HuH-7 (cell line): ENCODE measurements at places on chromosomes 5 and 9.

- DNase-seq: no peak
These were observed 18.5 kb downstream of the DDX31 start for GRCh38 chr9:132651259-132651658.

- no peak for DNase-seq
These were observed 39.0 kb upstream of the LHX2 start for GRCh38 chr9:123972618-123973017.

GRCh38 chr5:82329393-82329792 is 51.2 kb upstream of the RPS23 start:
- DNase-seq: no peak

DNA sequence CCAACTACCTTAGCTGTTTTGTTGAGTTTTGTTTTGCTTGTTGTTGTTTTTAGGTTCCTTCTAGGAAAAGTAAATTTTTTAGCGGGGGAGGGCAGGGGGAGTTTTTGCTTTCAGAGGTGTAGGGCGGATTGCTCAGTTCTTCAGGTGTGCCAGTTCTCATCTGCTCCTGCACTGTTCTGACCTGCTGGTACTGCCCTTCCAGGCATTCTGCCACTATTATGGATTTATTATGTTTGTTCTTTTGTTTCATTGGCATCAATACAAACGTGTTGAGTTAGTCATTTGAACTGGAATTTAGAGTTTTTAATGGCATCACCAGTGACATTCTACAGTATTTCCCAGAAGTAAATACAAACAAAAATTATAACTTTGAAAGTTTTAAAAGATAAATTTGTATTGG is 26.0 kb downstream of the ERCC6L2 start:
- DNase-seq: no peak

DNA sequence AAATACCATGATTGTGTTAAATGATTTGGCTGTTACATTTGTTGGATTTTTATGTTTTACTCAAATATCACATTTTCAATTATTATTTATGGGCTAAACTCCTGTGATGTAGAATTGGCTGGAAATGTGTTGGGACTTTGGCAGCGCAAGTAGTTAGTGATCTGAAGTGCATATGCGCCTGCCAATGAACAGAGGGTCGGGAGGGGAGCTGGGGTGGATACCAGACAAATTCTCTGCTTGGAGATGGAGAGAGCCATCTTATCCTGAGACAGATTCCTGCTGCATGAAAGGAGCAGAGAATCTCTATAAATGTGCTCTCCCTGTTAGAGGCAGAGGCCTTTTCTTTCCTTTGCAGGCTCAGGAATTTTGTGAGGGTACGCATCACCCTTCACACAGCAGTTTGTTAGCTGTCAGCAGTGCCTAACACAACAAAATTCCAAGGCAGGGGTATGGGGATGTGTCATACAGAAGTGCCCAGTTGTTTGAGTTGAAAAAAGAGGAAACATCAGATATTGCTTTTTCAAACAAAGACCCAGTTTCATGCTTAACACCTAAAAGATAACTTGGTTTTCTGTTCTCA is 489.1 kb downstream of the CSNK1G3 start:
- DNase-seq: no peak

DNA sequence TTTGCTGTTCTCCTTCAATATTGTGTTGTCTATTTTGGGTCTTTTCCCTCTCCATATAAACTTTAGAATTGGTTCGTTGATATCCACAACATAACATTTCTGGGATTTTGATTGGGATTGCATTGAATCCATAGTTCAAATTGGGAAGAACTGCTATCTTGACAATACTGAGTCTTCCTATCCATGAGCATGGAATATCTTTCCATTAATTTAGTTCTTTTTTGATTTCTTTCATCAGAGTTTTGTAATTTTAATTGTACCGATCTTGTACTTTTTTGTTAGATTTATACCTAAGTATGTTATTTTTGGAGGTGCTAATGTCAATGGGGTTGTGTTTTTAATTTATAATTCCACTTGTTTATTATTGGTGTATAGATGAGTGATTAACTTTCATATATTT is 135.1 kb downstream of the NR3C1 start:
- DNase-seq: no peak

DNA sequence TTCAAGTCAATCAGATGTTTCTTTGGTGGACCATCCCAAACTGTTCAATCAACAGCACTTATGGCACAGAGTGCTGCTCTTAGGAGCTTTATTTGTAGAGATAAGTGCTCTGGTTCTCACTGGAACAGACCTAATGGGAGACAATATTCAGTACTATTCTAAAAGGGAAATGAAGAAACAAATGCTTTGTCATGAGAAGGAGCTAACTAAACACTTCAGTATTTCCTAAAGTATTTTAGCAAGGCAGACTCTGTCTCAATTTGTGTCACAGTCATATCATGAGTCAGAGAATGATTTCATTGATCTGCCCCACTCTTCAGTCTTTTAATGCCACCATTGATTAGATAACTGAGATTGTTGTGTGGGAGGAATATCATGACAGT is 175.3 kb downstream of the SLF1 start:
- DNase-seq: no peak

- no peak for DNase-seq
These were observed 5.6 kb downstream of the TLE1 start for GRCh38 chr9:81683704-81684103.

GRCh38 chr5:15431923-15432322 is 68.1 kb upstream of the FBXL7 start:
- DNase-seq: no peak

GRCh38 chr5:91484662-91485061 is 101.5 kb upstream of the ARRDC3 start:
- DNase-seq: no peak

GRCh38 chr5:100900142-100900795 is 2.8 kb downstream of the ST8SIA4 start:
- no peak for DNase-seq

GRCh38 chr5:55313870-55314617 is 6.3 kb downstream of the MTREX start:
- no peak for DNase-seq

DNA sequence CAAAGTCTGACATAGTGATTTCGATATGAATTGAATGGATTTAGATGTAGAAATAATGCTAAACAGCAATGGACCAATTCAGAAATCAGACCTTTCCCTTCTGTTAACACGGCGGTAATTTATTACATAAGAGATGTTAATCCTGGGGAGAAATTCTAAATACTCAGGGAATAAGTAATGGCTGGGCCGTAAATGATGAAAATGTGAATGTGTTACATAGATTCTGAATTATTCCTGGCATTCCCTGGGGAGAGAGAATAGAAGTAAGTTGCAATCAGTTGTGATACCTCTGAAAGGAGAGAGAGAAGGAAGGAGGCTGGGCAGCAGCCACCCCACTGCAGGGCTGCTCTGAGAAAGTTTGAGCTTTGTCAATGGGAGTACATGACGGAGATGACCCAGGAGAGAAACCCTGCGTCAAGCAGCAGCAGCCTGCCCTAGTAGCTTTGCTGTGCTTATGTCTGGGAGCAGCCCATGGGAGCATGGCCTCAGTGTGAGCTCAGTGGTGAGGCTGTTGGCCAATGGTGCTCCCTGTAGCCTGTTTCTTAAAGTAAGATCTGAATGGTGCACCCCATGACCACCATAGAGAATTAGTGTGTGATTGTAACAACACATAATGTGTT is 420.1 kb downstream of the MTRR start:
- DNase-seq: no peak

GRCh38 chr5:127344931-127345330 is 54.3 kb downstream of the MEGF10 start:
- no peak for DNase-seq

DNA sequence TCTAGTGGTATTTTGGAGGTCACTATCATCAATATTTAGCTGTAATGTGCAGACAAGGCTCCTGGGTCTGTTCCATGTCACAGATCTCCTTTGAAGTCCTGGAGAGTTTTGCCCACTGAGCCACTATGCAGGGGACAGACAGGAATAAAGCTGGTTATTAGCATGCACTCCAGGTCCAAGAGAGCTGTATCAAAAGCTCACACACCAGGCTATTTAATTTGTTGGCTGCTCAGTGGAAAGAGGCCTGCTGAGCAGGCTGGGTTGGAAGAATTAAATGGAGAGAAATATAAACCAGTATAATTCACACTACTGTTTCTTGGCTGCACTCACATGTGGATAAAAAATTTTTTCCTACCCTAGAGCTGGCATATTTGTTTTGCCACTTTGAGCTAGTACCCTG is 113.8 kb upstream of the TAF11L2 start:
- DNase-seq: no peak

GRCh38 chr9:37027582-37028419 is 6.3 kb downstream of the PAX5 start:
- peak; percentile 100 for DNase-seq

DNA sequence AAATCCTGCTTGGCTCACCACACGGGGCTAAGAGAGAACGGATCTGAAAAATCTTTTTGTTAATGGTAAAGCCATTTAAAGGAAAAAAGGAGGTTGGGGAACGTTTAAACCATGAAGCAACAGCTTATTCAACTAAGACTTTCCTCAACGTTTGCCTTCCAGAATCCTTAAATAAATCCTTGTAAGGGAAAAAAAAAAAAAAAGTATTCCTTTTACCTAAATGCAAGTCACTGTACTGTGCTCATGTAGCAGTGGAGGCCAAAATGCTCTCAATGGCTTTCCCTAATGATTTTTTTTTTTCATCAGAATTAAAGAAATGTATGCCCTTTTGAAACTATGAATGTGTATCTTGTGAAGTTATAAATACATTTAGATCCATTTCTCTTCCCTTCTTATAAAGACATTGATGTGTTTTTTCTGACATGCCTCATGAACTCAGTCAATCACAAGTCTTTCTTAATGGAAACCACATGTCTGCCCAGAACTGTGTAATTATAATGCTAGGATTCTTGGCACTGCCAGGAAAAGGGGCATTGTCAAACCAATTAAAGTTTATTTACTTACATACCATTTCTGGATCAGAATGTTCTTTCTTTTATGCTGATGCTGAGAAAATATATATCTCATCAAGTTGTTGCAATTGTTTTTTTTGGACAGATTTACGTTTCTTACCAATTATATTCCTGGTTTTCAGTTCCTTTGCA is 107.5 kb downstream of the EBF1 start:
- DNase-seq: no peak

DNA sequence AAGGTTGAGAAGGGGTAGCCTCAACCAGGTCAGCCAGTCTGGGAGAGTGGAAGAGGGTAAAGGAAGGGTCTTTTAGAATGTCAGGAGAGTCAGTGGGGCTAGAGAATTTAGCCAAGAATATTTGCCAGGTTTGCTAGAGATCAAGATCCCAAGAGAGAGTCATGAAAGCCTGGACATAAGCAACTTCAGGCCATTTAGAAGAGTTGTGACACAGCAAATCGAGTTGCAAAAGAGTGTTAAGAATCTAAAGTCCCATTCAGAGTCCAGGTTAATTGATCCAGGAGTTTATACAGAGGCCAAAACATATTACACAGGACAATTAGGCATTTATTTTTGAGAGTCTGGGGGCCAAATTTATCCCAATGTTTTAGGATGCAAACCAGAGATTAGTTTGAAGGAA is 1260.1 kb upstream of the ACO1 start:
- DNase-seq: no peak

GRCh38 chr5:131488463-131488862 is 146.6 kb downstream of the RAPGEF6 start:
- DNase-seq: no peak

- no peak for DNase-seq
These were observed 135.6 kb downstream of the ZNF354C start for GRCh38 chr5:179195561-179196404.

GRCh38 chr5:153399595-153399994 is 90.9 kb upstream of the GRIA1 start:
- no peak for DNase-seq

GRCh38 chr5:156340893-156341292 is 13.9 kb downstream of the SGCD start:
- no peak for DNase-seq

GRCh38 chr5:167104351-167104750 is 1187.1 kb upstream of the WWC1 start:
- no peak for DNase-seq
